ENCODE measurements at places on chromosomes 1 and 21.

GRCh38 chr1:15322648-15323350, 75.8 kb downstream of the FHAD1 start:
- no peak for DNase-seq

- DNase-seq: no peak
Observed at GRCh38 chr1:221310180-221310579, 430.9 kb downstream of the HLX start.

DNA sequence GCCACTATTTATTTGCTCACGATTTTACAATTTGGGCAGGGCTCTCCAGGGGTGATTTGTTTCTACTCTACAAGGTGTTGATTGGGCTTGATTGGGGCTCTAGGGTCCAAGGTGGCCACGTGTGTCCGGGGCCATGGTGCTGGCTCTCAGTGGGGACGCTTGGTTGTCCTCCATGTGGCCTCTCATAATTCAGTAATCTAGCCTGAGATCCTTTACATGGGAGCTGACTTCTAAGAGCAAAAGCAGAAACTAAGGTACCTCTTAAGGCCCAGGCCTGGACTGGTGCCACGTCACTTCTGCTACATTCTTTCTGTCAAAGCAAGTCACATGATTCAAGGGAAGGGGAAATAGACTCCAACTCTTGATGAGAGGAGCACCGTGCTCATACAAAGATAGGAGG, 8.1 kb upstream of the PSRC1 start:
- DNase-seq: no peak

GRCh38 chr1:207831517-207832327, 79.2 kb downstream of the CD34 start:
- no peak for DNase-seq

DNA sequence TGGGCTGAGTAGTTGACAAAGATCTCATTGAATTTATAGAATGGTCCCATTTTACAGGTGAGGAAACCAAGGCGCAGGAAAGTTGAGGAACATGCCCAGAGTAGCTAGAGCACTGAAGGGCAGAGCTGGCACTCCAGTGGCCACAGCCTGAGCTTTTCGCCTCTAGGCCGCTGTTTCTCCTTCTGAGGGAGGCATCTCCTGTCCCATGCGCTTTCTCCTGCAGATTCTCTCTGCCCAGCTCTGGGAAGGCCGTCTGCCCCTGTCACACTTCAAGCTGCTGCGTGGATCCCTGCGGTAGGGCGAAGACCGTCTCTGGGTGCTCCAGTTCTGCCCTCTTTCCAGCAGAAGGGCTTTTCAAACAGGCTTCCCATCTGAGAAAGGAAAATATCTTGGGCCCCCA, 159.9 kb downstream of the ACTL8 start:
- no peak for DNase-seq

- no peak for DNase-seq
Observed at GRCh38 chr21:23471877-23472276, 2135.4 kb downstream of the MRPL39 start.

DNA sequence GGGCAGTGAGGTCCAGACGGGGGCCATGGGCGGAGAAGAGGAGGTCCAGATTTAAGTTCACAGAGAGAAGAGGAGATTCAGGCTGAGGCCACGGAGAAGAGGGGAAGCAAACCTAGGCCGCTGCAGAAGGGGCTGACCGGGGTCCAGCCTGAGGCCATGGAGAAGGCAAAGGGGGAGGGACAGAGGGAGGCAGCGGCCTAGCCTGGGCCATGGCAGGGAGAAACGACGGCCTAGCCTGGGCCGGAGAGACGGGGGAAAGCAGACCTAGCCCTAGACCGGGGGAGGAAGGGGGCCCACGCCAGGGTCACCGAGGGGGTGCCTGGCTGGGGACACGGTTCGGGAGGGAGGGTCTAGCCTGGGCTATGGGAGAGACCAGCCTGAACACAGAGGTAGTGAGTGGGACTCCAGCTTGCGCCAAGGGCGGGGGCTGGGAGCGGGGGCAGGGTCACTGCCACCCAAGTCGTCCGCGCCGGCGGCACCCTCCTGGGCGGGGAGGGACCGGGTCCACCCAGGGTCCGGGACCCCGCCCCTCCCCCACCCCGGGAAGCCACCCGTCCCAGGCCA, 459 bp downstream of the CAPZB start:
- no peak for DNase-seq

DNA sequence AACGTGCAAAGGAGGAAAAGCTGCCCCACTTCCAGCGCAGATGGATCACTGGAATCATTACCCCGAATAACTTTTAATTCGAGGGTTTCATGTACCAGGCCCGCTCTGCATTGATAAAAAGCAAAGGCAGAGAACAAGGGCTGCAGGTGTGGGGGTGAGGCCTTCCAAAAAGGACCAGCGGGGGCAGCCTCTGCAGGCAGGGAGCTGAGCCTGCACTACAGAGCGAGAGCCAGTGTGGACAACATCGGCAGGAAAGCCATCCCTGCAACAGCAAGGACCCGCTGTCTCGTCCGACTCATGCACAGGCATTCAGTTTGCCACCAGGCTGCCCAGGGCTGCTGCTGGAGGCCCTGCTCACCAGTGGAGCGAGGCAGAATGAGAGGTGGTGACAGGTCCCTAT, 27.1 kb upstream of the AJAP1 start:
- no peak for DNase-seq

GRCh38 chr1:234938135-234938534, 190.5 kb downstream of the TOMM20 start:
- no peak for DNase-seq

GRCh38 chr1:222241410-222241809, 306.5 kb downstream of the HHIPL2 start:
- no peak for DNase-seq

GRCh38 chr1:203089001-203089650, 3.3 kb upstream of the MYOG start:
- DNase-seq: no peak

DNA sequence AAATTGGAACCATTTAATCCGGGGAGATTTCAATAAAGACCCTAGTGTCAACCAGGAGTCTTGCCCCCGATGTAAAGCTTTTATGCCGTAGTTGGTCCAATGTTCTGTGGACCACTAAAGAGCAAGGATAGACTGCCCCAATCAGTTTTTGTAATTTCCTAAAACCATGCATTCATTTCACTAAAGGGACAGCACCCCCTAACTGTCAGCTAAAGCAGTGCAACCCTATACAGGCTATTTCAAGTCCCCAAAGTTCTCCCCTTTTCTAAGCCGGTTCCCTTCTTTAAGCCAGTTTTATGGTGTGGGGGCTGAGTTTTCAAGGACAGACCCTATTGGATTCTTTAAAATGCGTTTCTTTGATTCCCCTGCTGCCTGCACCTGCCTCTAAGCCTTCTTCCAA, 12.7 kb upstream of the PDPN start:
- DNase-seq: no peak

DNA sequence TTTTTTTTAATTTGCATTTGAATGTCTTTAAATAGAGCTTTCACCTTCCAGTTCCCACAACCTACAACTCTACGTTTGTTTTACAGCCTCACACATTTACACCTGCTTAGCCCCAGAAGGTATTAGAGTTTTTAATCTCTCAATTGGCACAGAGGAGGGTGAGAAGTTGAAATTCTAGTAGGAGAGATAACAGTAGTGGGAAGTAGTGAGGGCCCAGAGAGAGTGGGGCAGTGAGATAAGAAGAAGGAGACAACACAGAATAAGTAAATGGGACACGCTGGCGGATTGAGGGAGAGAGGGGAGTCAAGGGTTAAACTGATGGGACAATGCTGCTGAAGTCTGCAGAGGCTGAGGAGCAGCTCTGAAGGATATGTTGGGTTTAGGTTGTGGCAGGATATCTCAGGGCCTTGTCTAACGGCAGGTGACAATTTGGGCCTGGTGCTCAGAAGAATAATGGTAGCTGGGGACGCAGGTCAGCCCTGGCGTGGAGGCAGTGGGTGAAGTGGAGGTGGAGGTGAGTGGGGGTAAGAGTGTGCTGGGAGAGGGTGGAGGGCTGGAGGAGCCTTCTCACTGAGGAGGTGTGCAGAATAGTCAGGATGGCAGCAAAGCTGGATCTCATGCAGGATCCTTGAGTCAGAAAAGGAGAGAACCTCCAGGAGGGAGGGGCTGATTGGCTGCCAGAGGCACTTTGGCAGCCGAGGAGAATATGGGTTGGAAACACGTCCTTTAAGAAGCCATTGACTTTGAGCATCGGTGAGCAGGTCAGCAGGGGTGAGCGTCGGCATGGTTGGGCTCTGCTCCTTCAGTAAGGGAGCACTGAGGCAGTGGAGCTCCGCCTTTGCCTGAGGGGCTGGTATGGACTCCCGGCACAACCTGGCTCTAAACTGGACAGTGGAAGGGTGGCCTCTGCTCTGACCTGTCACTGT, 72.9 kb downstream of the SYT6 start:
- DNase-seq: no peak

DNA sequence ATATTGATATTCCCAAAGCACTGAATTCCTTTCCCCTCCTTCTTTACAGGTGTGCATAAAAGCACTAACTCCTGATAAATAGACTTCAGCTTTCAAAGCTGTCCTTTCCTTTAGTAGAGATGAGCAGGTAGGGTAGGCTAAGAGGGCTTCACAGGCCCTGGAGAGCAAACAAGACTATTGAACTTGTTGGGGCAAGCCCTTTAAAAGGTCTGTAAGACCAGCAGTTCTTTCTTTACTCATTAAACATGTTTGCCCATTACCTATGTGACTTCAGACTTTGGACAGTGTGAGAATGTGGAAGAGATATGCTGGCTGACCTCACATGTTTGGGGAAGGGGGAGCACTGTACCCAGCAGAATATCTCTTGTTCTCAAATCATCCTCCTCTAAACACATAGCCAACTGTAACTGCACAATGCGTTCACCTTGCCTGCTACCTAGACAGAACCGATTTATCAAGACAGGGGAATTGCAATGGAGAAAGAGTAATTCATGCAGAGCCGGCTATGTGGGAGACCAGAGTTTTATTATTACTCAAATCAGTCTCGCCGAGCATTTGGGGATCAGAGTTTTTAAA, 27.1 kb upstream of the HAO2 start:
- DNase-seq: no peak

- DNase-seq: no peak
Observed at GRCh38 chr1:22206551-22207125, 63.7 kb upstream of the WNT4 start.

- DNase-seq: no peak
Observed at GRCh38 chr1:101723415-101723814, 273.3 kb downstream of the OLFM3 start.

DNA sequence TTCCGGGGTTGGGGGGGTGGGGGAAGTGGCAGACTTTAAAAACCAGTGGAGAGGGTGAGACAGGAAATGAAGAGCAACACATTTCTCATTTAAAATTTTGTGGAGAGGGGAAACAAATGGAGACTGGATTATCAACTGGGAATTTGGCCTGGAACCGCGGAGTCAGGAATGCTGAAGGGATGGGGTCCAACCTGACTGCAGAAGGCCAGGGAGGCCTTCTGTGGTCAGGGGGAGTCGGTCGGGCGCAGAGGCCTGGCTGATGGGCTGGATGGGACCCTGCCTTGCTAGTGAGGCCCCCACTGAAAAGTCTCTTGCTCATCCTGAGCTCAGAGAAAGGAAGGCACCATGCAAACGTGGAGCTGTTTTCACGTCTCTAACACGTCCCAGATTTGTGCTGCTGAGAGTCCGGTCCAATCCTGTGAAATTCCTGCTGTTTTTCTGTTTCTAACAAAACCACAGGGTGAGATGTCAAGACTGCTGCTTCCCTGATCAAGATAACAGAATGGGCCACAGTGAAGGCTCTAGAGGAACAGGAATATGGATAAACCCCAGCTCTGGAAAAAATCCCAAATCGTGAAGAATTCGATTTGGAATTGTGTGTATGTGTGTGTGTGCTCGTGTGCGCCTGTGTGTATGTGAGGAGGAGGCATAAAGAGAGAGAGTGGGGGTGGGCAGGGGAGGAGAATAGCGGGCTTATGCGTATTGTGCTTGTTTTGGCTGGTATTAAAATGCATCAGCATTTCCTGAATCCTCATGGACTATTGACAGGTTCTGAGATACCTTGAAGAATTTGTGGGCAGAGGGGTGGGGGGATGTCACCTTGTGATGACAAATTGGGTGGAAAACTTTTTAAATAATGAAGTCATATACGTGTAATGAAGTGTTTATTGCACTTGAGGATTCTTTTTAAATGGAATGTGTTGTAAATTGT, 117.4 kb downstream of the NGF start:
- DNase-seq: no peak

- DNase-seq: no peak
Observed at GRCh38 chr1:7159116-7159781, 374.0 kb downstream of the CAMTA1 start.

DNA sequence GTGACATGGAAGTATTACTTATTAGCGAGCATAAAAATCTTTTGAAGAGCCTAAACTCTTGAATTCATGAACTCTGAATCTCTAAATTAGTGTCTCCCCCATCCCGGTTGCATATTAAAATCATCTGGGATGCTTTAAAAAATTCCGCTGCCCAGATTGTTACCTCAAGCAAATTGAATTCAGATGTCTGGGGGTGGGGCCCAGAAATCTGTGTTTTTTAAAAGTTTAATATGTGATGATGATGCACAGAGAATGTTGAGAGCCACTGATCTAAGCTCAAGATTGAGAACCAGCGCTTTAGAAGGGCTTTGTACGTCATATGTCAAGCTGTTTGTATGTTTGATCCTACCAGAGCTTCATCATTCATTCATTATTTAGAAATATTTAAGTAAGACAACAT, 446.8 kb downstream of the NUF2 start:
- no peak for DNase-seq

- peak; percentile 9 for DNase-seq
Observed at GRCh38 chr21:46253610-46254124, 25.1 kb upstream of the LSS start.

DNA sequence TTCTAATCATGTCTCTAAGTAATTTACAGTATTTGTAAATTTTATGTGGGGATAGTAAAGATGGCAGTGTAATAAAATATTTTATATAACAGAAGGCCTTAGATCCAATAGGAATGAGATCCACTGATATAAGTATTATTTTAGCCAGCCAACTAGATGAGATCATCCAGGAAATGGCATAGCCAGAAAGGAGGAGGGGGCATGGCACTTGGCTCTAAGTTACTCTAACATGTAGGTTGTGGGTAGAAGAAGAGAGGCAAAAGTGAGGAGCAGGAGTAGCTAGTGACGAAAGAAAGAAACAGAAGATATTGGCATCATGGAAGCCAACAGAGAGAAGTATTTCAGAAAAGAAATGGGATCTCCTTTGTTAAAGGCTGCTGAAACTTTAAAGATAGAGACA, 426.1 kb downstream of the PTPRC start:
- DNase-seq: no peak

DNA sequence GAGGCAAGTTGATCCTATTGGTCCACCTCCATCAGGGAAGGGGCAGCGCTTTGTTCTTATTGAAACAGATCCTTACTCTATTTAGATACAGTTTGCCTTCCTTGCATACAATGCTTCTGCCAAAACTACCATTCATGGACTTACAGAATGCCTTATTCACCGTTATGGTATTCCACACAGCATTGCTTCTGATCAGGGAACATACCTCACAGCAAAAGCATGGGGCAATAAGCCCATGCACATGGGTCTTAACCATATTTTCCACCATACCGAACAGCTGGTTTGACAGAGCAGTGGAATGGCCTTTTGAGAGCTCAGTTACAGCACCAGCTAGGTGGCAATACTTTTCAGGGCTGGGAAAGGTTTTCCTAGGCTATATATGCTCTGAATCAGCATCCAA, 544.8 kb upstream of the ADGRL4 start:
- no peak for DNase-seq

- DNase-seq: no peak
Observed at GRCh38 chr1:173432331-173432730, 44.8 kb upstream of the PRDX6 start.

Data from stimulated activated CD8-positive, alpha-beta memory T cell treated with anti-CD3 and anti-CD28 coated beads, Interleukin-7, amount 100 ng/mL, for 24 hours (primary cell).